ENCODE measurements at places on chromosomes 4 and X. TPM values are rescaled to one million over a fixed set of nuclear protein-coding genes. Genes with fewer than 3 reads are reported as not detected.

DNA sequence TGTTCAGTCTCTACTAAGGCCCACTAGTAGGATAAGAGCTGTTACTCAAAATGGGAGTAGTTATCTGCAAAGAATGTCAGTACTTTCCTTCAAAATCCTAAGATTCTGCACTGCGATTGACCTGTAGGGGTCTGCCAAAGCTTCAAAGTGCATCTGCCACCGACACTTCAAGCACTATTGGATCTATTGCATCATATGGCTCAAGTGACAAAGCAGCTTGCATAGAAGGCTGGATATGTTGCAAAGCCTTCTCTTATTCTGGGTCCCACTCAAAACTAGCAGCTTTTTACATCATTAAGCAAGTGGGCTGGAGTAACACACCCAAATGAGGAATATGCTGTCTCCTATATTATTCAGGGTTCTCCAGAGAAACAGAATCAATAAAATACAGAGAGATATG, 115.4 kb upstream of the EMCN start:
- H3K4me3 ChIP-seq = no peak overlapping the region
- H3K4me1 ChIP-seq = no peaks in the 10 kb centered on the region

DNA sequence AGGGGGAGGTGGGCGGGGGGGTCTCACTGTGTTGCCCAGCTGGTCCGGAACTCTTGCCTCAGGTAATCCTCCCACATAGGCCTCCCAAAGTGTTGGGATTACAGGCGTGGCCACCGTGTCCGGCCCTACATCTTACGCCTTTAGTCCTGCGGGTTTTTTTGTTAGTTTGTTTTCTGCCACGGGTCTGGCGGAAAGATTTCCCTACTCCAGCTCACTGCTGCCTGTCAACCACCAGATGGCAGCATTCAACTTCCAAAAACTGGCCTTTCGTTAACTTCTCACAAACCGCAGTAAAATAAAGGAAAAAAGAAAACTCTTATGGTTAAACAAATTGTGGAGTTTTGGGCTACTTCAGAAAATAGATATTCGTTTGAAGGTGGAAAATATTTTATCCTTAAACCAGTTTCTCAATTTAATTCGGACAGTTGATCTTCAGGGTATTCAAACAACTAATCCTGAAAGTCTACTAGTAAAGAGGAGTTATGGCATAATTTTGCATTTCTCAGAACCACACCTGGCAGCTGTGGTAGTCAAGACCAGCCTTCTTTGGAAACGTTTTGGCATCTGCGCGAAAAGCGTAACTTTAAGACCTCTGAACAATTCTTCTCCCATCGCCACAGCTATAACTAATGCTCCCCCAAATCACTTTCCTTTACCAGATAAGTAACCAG, 41.1 kb downstream of the LUZP4 start:
- no peak overlapping the region for H3K4me3 ChIP-seq
- no peaks in the 10 kb centered on the region for H3K36me3 ChIP-seq
- peak; percentile 22 for DNase-seq
- no peaks in the 10 kb centered on the region for H3K4me1 ChIP-seq

DNA sequence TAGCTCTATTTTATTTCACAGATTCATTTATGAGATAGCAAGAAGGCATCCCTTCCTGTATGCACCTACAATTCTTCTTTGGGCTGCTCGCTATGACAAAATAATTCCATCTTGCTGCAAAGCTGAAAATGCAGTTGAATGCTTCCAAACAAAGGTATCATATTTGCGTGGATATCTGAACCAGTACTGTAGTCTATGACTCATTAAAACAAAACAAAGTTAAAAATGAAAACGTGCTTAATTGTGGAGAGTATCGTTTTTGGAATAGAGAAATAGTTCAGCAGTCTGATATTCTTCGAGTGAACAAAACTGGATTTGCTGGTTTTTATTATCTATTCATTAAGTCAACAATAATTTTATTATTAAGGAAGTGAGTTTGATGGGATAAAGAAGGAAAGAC, 6.3 kb downstream of the AFP start:
- no peak overlapping the region for H3K27ac ChIP-seq
- no peaks in the 10 kb centered on the region for H3K4me1 ChIP-seq
- no peaks in the 10 kb centered on the region for H3K27me3 ChIP-seq

- H3K36me3 ChIP-seq = no peaks in the 10 kb centered on the region
- H3K4me3 ChIP-seq = no peak overlapping the region
- H3K27me3 ChIP-seq = no peaks in the 10 kb centered on the region
Observed at GRCh38 chrX:66014556-66014955, 25.3 kb downstream of the VSIG4 start.

DNA sequence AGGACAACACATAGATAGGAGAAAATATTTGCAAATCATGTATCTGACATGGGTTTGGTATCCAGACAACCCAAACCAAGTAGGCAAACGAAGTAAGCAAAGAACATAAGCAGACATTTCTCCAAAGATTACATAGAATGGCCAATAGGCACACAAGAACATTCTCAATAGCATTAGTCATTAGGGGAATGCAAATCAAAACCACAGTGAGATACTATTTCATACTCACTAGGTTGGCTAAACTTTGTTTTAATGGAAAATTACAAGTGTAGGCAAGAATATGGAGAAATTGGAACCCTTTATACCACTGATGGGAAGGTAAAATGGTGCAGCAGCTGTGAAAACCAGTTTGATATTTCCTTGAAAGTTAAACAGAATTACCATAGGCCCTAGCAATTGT, 74.7 kb downstream of the CHRNA9 start:
- DNase-seq = no peak
- H3K27me3 ChIP-seq = peaks cover 2% of the 10 kb centered on the region
- no peaks in the 10 kb centered on the region for H3K4me1 ChIP-seq
- H3K36me3 ChIP-seq = no peaks in the 10 kb centered on the region
- no peak overlapping the region for H3K27ac ChIP-seq

STPG2 gene
- total RNA-seq = not detected

TCEAL3 gene
- total RNA-seq = 6.6 TPM

DNA sequence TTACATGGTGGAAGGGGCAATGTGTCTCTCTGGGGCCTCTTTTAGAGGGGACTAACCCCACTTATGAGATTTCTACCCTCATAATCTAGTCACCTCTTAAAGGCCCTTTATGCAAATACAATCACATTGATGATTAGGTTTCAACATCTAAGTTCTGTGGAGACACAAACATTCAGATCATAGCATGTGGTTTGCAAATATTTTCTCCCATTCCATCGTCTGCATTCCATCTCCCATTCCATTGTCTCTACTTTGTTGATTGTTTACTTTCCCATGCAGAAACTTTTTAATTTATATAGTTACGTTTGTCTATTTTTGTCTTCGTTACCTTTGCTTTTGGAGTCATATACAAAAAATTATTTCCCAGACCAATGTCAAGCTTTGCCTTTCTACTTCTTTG, 927.5 kb upstream of the INTU start:
- no peak overlapping the region for H3K4me3 ChIP-seq
- H3K27ac ChIP-seq = no peak overlapping the region
- no peaks in the 10 kb centered on the region for H3K4me1 ChIP-seq

RELL1 gene
- total RNA-seq = 24.0 TPM

DNA sequence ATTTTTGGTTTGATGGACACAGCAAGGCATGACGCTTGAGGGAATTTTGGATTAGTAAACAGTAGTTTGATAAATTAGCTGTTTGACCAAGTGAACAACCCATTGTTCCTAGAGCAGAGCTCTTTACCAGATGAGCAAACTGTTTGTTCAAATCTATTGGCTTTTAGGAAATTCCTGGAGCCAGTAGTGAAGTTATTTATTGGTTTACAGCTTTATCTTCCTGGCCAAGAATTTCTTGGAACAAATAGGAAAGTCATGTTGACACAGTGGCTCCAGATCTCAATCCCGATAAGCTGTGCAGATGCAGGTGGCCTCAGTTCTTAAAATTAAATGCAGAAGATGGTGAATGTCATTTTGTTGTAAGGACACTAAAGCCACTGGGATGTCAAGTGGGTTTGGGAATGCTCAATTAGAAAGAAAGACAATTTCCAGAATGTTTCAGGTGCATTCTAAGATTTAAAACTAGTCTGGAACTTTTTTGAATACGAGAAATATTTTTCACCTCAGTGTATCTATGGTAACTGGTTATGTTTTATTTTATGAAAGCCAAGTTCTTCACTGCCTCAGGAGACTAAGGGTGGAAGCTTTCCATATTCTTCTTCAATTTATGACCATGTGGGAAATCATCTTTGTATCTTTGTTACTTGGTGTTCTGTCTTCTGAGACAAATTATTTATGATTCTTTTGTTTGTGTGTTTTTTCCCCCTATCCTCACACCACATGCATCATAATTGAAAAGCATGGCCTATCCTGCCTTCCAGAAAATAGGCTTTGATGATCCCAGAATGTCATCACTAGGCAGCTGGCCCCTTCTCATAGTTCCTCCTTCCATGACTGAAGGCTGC, 554.5 kb downstream of the STIM2 start:
- H3K4me1 ChIP-seq = no peaks in the 10 kb centered on the region
- H3K4me3 ChIP-seq = no peak overlapping the region
- no peak for DNase-seq
- no peak overlapping the region for H3K27ac ChIP-seq
- no peaks in the 10 kb centered on the region for H3K36me3 ChIP-seq

GRCh38 chrX:24148121-24148520, 1.4 kb upstream of the ZFX start:
- H3K4me3 ChIP-seq = peak overlapping the region; percentile 87
- H3K27me3 ChIP-seq = no peaks in the 10 kb centered on the region
- H3K4me1 ChIP-seq = peaks cover 42% of the 10 kb centered on the region
- H3K27ac ChIP-seq = peak overlapping the region; percentile 98
